Fibroblast of mammary gland (primary cell): ENCODE measurements at places on chromosomes 6 and 20.

GRCh38 chr6:14824060-14824459 is 421.8 kb upstream of the JARID2 start:
- no peak for DNase-seq

DNA sequence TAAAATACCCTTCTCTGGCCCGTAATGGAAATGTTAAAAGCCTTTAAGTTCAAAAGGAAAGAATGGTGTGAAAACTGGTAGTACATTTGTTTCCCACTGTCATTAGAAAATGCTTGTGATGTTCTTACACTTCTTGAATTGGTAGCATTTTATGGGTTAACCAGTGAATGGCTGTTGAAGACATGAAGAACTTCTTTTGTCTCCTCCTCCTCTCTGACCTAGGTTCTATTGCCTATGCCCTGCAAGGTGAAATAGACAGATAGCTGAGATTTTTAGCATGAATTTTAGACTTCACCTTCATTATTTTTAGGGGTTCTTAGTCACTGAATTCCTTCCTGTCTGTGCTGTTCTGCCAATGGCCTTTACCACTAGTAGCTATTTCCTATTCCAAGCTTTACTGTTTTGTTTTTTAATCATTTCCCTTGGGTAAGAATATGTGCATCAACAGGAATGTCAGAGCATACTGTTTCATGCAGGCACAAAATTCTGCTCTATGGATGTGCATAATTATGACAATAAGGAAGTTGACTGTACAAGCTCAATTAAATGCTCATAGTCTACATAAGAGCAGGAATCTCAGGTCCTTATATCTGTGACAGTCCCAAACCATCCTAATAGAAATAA is 4.9 kb downstream of the TNFAIP3 start:
- peak; percentile 80 for DNase-seq

DNA sequence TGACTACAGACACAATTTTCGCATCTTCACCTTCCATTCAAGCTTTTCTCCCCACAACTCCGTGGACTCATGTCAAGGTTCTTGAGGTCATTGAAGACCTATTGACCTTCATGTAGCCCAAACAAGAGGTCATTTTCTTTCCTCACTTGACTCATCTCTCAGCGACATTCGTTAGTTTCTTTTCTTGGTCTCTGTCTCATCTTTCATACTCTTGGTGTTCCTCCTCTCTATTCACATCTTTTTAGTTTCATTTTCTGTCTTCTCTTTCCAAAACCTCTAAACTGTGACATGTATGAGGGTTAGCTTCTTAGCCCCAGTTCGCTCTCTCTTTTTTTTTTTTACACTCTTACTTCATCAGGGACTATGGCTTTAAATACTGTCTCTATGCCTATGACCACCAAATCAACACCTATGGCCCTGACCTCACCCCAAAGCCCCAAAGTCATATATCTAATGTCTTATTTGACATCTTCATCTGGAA is 128.6 kb upstream of the BACH2 start:
- no peak for DNase-seq

DNA sequence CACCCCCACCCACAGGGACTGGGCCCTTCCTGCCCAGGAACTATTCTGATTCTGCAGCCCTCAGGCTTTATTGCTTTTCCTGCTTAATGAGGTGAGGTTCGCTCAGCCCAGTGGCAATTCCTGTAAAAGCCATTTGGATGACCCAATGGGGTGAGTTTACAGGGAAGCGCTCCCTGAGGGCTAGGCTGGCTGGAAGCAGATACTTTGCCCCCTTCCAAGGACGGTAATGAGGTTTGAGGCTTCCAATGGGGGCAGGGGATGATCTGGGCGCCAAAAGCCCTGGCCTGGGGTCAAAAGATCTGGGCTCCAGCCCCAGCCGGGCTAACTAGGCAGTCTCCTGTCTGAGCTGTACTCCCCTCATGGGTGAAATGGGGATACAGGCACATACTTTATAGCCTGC is 41.8 kb downstream of the RIPOR3 start:
- no peak for DNase-seq

DNA sequence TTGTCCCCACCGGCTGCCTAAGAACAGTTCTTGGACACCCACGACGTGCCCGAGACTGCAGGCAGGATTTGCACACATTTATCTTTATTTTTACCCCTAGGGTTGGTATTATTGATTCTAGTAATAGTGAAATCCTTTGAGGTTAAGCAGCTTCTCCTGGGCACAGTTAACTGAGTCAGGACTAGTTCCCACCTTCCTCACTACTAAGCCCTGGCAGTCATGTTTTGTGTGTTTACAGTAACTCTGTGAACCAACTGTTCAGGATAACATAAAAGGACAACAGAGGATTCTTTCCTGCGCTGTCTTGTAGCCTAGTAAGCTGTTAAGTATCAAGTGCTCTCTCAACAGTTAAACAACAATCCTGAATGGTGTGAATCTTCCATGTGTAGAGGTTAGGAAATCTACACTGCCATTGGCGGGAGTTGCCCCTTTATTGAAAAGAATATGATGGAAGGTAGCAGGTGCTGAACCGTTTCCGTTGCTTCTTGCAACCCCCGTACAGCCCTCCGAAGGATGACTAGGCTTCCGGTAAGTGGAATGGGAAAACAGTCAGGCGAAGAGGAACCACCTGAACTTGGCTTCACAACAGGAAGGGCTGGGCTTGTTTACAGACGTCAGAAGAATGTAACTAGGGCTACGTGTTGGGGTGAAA is 979 bp upstream of the SOD2 start:
- DNase-seq: peak; percentile 51

DNA sequence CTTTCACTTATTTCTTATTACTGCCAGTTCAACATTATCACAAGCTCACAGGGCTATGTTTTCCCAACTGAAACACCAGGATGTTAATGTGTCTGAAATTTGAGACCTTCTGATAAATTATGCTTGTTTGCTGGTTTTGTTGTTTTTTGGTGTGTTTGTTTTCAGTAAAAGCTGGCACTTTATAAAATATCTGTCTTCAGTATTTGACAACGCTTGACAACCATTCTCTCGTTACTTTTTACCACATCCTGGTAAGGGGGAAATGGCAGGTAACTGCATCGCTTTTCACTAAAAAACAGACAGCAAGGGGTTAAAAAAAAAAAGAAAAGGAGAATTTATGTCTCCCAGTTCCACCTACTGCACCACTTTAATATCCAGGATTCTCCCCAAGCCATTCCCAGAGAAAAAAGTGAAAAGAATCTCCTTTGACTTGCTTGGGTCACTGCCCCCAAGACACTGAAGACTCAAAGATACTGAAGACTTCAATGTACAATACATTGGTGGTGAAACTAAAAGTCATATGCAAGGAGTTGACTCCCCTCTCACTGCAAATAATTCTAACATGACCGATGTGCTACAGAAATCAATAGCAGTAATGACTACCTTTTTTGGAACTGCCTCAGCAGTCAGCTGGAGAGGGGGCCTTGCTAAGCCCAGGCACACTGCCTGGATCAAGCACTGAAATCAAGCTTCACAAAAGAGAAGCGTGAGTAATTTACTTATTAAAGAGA is 88.9 kb downstream of the HIVEP2 start:
- DNase-seq: no peak

DNA sequence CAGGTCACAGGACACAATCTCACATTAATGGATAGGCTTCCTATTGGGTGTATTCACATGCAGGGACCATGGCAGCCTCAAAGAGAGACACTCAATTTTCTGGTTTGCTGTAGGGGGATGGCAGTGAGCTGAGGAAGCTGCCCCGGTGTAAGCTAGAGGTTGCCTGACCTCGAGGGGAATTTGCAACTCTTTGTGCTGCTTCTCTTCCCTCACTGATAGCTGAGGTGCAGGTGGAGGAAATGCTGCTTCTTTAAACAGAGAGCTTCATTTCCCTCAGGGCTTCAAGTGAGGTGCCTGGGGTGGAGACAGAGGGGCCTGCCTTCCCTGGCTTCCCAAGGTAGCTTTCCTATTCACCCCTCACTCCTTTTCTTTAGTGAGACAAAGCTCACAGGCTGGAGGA is 151.9 kb downstream of the CD83 start:
- DNase-seq: no peak

- DNase-seq: no peak
Measured at GRCh38 chr6:159440349-159440748, 252.7 kb downstream of the SOD2 start.

GRCh38 chr6:159761129-159761872 is 544 bp upstream of the ACAT2 start:
- peak; percentile 22 for DNase-seq
